ENCODE measurements at places on chromosomes 7 and 10.
A peak's percentile ranks its signal among the peaks of the same experiment; 100 is the strongest.

DNA sequence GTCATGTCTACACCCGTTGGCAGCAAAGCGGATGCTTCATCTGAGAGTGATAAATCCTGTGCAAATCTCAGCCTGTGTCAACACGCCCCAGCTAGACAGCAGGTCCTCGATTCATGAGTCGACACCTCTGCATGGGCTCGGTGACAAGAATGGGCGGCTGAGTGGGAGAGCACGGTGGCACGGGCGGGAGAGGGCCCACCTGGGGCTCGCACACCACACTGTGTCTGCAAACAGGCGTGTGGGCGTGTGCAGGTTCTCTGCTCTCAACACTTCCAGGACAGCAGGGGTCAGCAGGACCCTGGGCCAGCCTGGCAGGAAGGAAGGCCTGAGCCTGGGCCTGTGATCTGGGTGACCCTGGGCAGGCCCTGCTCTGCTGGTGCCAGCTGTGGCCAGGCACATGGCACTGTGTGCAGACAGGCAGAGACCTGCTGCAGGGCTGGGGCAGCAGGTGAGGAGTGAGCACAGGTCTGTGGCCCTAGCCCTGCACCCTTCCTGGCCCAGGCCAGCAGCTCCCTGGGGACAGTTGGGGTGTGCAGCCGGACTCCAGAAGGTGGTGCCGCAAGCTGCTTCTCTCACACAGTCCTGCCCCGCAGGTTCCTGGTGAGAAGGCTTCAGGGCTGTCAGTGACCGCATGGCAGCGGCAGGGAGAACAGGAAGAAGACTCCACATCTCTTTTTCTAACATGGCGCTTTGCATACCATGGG, 216.4 kb downstream of the ELFN1 start:
- no peak for DNase-seq

DNA sequence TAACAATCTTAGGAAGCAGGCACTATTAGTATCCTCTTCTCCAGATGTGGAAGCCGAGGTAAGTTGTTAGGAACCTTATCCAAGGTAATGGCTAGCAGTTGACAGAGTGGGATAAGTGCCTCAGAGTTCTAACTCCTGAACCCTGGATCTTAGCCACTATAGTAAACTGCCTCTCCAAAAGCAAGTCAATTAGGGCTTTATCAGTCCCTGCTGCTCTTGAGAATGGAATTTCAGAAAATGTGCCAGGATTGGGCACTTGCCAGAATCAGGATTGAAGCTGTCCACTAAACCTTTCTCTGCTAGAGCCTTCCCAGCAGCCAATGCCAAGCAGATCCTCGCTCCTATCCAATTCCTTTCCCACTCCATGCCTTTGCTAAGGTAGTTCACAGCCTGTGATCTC, 777.5 kb upstream of the POM121L12 start:
- DNase-seq = no peak

- no peak for DNase-seq
Observed at GRCh38 chr10:79507440-79508167, 4.7 kb upstream of the EIF5AL1 start.

DNA sequence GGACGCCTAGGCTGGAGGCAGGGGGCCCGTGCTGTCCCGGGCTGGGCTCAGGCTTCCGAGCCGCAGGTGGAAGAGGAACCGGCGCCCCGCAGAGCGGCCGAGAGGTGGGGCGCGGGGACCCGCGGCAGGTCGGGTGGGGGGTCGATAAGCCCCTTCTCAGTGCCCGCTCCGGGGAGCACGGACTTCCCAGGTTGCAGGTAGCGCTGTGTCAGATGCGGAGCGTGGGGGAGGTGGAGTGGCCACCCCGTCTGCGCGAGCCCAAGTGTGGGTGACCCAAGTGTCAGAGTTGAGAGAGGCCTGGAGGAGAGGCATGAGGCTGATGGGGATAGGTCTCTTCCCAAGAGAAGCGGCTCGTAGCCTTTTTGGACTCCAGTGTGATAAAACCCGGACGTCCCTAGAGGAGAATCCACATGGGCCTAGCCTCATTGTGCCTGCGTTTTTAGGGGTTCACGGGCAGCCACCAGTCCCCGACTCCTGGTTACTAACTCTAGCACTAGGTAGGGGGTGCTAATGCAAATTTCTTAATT, 580 bp downstream of the EEPD1 start:
- no peak for DNase-seq

GRCh38 chr7:375901-376305, 85.9 kb downstream of the FOXL3 start:
- DNase-seq = no peak

DNA sequence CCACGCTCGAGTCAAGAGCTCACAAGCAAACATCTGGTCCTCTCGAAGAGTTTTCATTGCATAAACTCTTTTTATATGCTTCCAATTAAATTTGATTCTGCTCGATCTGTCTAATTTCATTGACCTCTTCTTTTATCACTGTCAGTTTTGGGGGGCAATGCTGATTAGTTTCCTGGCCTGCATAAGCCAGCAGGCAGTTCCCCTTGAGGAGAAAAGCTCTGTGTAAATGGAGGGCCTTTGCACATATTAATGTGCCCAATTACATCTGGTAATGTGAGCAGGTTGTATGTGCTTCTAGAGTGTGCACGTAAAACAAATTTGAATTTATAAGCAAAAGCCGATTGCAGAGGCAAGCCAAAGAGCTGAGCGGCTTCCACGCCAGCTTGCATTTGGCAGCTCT, 210.3 kb downstream of the ABCA13 start:
- no peak for DNase-seq

DNA sequence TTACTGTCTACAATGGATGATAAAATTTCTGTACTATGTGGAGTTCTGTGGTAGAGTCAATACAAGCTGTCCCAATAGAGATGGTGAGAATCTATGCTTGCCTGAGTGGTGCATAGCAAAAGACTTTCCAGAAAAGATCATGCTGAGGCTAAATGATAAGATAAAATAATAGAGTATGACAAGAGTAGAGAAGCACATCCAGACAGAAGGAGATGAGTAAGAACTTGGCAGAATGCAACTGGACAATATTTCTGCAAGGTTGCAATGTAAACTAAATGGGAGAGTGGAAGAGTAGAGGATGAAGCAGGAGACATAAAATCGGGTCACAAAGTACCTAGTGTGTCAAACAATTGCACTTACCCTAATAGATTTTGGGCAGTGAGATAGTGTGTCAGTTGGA, 347.6 kb downstream of the MDFIC start:
- no peak for DNase-seq

GRCh38 chr10:124732931-124733570, 11.1 kb downstream of the FAM53B start:
- DNase-seq = peak; percentile 49

- peak; percentile 1 for DNase-seq
Observed at GRCh38 chr7:94655126-94655847, 646 bp downstream of the SGCE start.
